ENCODE measurements at places on chromosomes 11 and 22.

DNA sequence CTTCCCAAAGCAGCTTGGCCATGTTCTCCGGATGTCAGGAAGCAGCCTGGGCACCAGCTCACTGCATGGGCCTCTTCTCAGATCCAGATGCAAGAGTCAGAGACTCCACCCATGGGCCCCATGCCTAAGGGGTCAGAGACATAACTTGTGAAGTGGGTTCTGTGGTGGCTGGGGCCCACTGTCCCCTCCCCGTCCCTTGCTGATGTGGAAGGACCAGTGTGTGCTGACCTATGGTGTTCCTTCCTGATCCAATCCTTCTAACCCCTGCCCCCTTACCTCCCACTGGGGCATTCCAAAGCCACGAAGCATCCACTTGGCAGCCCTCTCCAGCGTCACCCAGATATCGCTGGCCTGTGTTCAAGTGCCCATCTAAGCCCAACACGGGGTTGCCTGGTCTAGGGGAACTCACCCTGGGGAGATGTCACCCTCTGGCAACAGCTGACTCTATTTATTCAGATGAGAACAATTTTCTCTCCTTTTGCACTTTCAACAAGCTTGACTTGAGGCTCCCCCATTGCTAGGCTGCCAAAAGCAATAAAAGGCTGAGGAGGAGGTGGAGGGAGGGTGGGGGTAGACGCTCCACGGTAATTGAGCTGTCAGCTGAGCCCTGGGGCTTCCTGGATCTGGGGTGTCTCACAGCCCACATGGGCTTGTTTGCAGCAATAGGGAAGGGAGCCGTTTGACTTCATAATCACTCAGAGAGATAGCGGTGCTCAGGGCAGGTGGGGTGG, 158.5 kb downstream of the ADAMTS15 start:
- peak; percentile 62 for DNase-seq

DNA sequence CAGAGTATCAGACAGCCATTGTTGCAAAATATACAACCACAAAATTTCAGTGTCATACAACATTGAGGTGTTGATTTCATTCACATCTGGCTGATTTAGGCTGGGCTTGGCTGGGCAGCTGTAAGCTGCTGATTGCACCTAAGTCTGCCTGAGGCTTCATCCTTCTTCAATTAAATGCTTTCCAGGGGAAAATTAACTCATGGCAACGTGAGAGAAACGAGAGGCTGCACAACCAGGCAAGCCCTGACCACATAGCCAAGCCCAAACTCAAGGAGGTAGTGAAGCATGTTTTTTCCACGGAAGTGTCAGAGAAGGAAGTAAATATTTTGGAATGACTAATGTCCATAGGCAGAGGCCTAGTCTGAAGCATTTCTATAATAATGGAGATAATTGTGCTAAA, 273.8 kb upstream of the ZC3H12C start:
- no peak for DNase-seq

GRCh38 chr22:22030493-22031182, 48.1 kb upstream of the TOP3B start:
- peak; percentile 43 for DNase-seq

DNA sequence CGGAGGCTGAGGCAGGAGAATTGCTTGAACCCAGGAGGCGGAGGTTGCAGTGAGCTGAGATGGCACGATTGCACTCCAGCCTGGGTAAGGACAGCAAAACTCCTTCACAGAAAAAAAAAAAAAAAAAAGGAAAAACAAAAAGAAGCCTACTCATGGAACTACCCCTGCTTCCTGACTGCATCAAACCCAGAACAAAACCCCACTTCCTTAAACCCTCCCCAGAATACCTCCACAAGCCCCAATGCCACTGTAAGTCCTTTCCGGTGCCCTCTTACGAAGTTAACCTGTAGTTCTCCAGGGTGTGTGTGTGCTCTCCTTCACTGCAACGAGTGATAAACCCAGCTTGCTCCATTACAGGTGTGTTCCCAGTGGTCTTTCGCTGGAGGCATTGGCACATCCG, 8.6 kb upstream of the TOLLIP start:
- no peak for DNase-seq

DNA sequence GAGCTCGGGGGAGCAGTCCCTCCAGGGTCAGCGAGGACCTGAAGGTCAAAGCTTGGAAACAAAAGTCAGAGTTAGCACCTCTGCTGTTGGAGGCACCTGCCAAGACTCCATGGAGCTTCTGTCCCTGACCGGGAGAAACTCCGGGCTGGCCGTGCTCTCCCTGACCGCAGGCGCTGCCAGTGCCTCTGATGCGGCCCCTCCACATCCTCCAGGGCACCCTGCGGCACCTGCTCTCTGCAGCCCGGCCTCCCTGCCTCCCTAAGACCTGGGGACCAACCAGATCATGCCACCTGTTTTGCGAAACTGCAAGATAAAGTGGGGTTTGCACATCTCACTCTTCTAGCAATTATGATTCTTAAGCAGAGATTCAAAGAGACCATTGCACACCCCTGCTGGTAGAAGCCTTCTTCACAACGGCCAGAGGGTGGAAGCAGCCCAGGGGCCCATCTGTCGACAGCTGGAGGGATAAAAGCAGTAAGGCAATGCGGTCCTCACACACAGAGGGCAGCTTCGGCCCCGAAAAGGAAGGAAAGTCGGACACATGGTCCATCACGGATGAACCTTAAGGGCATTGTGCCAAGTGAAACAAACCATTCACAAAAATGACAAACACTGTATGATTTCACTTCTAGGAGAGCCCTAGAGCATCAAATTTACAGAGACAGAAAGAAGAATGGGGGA, 477.1 kb downstream of the BRD1 start:
- DNase-seq, result no peak

GRCh38 chr11:29263971-29264682, 752.7 kb downstream of the KCNA4 start:
- no peak for DNase-seq

DNA sequence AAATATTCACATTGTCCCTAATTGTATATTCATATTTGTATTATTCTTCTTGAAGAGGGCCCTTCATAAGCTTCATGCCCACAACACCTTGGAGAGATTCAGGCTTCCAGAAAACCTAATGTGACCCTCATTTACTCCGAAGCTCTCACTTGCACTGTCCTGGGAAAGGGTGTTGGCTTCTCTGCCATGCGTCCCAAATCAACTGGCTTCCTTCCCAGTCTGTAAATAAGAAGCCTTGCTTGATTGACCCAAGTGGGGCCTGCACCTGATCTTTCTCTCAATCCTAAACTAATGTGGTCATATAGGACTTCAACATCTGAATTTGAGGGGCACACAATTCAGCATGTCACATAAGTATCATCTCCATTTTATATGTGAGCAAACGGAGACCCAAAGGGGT, 40.5 kb upstream of the ZBTB16 start:
- DNase-seq, result no peak

DNA sequence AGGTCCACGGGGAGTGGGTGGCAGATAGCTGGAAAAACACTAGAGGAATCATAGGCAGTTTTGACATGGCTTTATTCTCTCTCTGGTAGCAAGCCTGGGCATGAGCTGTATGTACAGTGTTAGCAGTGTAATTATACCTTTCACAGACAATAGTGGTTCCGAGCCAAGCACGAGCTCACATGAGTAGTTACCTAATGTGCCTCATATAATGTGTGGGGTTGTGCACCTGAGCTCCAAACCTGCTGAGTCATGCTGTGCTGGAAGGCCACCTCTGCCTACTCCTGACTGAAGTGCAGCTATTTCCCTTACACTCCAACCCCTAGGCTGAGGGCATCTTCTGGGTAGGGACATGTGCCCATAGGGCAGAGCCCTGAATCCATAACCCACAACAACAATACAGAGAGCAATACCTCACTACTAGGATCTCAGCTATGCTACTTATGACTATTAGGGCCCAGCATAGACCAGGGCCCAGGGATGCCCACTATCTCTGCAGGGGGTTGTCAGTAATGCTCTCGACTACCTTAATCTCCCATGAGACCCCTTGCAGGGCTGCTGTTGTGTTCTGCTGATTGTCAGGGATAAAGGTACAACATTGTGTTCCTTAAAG, 432.1 kb downstream of the DYNC2H1 start:
- DNase-seq, result no peak

GRCh38 chr11:131644204-131644795, 273.9 kb downstream of the NTM start:
- DNase-seq, result no peak

GRCh38 chr11:16367252-16367651, 10.9 kb upstream of the SOX6 start:
- no peak for DNase-seq

GRCh38 chr11:62569611-62570010, 4.1 kb downstream of the EEF1G start:
- no peak for DNase-seq

DNA sequence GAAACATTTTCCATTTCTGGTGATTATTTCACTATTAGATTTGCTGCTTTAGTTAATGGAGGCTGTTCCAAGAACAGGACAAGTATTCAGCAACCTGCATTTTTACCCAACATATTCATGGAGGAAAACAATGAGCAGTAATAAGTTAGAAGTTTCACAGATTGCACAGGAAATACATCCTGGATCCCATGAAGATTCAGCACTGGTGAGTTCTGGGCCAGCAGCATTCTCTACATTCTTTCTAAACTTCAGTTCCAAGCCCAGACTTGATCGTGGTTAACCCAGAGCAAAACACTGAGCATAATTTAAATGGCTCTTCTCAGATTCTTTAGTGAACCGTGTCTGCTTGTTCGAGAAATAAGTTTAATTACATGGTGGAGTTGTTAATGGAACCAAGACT, 3.8 kb downstream of the FJX1 start:
- DNase-seq, result no peak

Measured in stomach (tissue), 19 donors.